Left lobe of liver (tissue), 2 donors: ENCODE measurements at places on chromosomes 13 and 19.

DNA sequence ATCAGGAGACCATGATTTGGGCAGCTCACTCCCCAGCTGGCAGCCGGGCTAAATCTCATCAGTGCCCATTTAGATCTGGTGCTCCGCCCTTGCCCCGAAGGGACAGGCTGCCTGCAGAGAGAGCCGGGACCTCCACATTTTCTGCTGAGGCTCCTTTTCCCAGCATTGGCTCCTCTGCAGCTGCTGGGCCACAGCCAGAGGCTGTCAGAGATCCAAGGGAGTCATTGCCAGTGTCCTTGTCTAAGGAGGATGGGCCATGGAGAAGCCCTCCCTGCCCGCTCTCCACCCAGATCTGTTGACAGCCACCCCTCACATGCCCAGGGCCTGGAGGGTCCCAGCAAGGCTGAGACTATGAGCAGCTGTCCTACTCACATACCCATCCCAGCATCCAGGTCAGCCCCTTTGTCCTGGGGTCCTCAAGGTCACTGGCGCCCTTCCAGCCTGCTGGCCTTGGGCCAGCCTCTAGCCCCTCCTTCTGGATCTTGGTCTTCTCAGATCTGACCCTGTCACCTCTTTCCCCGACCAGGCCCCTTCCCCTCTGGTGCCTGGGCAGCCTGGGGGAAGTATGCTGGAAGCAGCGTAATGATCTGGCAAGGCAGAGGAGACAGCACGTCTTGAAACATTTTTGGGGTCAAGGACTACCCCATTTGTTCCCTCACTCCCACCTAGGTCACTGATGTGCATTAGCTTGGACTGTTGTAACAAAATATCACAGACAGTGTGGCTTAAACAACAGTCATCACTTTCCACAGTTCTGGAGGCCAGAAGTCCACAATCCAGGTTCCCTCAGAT is 7.9 kb downstream of the PIN1 start:
- no peak for DNase-seq

GRCh38 chr19:9144920-9145319 is 4.7 kb downstream of the ZNF317 start:
- no peak for DNase-seq

DNA sequence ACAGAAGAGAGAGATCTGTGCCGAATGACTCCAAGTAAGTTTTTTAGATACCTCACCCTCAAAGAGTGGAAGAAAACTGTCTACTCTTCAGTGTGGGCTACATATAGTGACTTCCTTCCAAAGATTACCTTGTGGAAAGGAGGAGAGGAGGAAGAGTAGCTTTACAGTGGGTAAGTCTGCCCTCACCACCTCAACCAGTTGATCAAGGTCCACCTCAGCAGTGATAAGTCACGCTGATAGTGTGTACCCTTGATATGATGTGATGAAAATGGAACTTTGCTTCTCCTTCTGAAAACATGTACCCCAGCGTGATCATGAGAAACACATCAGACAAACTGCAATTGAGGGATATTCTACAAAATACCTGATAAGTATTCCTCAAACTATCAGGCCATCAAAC is 20.6 kb downstream of the KLF5 start:
- DNase-seq: no peak

- peak; percentile 55 for DNase-seq
Observed at GRCh38 chr13:75489502-75490263, 7.7 kb upstream of the TBC1D4 start.

DNA sequence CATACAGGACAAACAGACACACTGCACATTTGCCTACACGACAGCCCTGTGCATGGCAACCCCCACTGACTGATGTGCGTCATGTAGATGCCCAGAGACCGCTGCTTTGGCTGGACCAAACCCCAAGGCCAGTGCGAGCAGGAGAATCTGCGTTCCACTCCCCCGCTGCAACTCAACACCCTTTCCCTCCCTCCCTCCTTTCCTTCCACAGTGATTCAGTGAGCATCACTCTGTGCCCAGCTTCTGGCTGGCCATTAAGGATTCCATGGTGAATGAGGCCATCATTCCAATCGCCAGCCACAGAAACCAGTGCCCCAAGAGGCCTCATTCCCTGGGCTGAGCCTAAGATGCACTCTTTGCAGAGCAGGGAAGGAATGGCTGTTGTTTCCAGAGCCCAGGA is 61.6 kb downstream of the GSX1 start:
- DNase-seq: no peak

DNA sequence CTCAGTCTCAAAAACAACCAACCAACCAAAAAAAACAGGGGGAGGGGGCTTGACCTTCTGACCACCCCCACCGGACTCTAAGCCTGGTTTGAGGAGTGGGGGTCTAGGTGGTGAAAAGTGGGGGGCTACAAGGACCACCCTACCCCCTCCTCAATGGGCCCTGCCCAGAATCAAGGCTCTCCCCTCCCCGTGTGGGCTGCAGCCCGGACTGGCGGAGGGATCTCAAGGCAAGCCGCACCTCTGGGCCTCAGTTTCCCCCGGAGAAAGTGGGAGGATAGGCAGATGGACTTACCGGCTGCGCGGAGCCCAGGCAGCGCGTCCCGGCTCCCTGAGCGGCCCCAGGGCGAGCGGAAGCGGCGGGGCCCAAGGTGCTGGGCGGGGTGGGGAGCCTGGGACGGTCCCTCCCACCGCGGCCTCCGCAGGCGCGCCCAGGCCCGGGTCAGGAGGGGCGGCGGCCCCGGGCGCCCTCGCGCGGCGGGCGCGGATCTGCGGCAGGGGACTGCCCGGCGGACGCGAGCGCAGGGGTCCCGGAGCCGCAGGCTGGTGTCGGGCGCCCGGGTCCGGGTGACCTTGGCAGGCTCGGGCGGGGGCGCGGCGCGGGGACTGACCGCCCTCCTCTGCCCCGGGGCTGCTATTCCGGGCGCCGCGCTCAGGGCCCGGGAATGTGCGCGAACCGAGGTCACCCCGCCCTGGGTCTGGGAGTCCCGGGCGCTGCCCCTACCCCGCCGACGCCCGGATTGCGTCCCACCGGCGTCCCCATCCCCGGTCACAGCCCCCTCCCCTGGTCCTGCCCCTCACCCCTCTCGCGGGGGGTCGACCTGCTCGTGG is at the start of gene ADAMTSL5:
Gene ADAMTSL5, minus strand, starts transcription at position 349 of the 828 bp plus-strand sequence. CDS start 2,076 bp downstream, outside the sequence.
- DNase-seq: no peak

DNA sequence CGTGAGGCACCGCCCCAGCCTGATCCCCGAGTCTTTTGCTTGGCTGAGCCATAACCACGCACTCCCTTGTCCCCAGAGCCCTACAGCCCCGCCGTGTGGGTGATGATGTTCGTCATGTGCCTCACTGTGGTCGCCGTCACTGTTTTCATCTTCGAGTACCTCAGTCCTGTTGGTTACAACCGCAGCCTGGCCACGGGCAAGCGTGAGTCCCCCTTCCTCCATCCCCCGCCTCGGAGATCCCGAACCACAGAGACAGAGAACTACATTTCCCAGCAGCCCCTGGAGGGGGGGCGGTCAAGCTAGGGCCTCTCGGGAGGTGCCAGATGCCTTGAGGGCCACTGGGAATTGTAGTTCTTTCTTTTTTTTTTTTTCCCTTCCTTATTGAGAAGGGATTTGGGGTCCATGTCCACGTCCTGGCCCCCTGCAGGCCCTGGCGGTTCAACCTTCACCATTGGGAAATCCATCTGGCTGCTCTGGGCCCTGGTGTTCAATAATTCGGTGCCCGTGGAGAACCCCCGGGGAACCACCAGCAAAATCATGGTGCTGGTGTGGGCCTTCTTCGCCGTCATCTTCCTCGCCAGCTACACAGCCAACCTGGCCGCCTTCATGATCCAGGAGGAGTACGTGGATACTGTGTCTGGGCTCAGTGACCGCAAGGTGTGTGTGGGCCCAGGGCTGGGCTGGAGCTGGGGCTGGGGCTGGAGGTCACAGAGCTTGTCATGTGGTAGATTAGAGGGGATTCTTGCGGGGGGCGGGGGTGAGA is 25.9 kb downstream of the GRIN2D start:
- DNase-seq: no peak

- no peak for DNase-seq
Observed at GRCh38 chr19:55454787-55455243, 6.6 kb downstream of the ISOC2 start.

DNA sequence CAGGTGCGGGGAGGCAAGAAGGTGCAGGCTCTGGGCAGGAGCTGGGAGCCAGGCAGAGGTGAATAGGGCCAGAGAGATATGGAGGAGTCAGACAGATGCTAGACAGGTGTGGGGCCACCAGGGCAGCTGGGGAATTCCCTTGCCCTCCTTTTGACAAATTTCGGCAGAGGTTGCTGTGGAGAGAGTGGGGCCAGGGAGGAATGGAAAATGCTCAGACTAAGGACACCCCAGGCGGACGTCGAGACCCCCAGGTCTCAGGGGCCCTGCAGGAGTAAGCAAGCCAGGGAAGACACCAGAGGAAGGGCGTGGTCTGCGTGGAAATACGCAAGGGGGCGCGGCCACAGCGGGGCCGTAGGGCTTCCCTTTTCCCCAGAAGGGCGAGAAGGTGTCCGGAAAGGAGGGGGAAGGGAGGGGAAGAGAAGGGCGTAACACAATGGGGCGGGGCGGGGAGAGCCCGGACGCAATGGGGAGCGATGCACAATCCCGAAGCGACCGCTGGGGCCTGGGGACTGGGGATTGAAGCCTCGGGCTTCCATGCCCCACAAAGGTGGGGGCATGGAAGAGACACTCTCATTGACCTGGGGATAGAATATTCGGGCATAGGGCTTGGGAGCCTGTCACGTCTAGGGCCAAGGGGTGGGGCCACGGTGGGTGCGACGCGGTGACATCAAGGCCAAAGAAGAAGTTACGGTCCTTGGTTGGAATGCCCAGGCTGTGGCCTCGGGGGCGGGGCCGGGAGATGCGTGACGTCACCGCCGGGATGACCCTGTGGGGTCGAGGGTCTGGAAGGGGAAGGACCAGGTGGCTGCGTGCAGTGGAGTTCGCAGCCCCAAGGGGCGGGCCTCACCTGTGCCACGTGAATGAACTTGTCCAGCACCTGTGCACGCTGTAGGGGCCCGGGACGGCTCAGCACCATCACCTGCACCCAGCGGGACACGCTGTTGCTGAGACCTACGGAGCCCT is 8.2 kb downstream of the RASGRP4 start:
- peak; percentile 56 for DNase-seq

- DNase-seq: peak; percentile 80
Observed at GRCh38 chr19:45499196-45500180, 1.2 kb downstream of the PPM1N start.

GRCh38 chr19:11047866-11048265 is 41.4 kb upstream of the LDLR start:
- no peak for DNase-seq

DNA sequence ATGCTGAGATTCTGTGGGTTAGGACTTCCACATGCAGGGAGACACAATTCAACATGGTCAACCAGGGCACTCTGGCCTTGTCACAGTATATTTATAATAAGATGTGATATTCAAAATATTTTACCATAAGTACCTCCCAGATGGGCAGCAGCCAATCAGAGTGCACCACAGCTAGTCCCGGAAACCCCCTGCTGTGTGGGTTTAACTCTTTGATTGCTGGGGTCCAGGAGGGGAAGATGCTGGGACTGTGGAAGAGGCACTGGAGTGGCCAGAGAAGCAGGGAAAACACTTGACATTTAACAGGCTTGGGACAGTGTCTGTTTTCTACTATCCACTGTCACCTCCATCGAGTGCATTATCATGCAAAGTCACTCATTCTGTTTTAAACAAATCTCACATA is 99.0 kb downstream of the MBNL2 start:
- DNase-seq: no peak

GRCh38 chr19:17872251-17873001 is 681 bp downstream of the SLC5A5 start:
- DNase-seq: no peak

- DNase-seq: no peak
Observed at GRCh38 chr13:23411220-23411619, 22.3 kb downstream of the SACS start.

DNA sequence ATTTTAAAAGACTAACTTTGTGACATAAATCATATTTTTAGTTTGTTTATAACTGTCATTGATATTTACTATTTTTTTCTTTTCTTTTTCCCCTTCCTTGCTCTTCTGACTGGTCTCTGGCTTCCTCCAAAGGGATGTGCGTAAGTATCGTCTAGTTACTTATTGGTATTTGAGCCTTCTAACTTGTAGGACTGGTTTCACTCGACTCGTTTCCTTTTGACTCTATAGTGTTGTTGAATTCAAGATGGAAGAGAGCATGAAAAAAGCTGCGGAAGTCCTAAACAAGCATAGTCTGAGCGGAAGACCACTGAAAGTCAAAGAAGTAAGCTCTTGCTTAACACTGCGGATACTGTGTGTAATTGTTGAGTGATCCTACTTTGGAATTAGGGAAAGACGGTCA is 18.6 kb downstream of the HNRNPM start:
- DNase-seq: no peak

- DNase-seq: no peak
Observed at GRCh38 chr19:28862238-28862637, 350.7 kb downstream of the UQCRFS1 start.

GRCh38 chr19:2116507-2116906 is 19.8 kb downstream of the IZUMO4 start:
- no peak for DNase-seq

DNA sequence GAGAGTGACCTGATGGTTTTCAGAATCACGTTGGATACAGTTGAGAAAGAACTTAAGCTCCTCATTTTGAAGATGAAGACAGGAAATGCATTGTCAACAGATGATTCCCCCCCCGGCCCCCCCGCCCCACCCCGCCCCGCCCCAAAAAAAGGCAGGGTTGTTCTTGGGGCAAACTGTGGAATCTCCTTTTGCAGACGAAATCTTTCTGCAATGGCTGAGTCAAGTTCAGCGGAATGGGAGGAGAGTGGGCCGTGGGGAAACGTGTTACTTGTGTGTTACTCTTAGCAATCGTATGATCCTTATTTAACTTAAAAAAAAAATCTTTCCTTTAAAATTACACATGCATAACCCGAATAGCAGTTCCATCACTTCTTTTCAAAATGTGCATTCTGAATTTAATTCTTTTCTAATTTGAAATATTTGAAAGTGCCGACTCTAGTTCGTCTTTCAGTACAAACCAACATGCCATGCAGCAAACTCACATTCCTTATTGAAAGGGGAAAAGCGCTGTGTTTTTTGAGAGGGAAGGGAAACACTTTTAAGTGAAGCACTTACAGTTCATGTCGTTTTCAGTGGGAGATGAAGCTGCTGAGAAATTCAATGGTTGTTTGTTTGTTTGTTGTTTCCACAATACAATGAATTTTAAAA is 348.5 kb upstream of the ARGLU1 start:
- DNase-seq: no peak

DNA sequence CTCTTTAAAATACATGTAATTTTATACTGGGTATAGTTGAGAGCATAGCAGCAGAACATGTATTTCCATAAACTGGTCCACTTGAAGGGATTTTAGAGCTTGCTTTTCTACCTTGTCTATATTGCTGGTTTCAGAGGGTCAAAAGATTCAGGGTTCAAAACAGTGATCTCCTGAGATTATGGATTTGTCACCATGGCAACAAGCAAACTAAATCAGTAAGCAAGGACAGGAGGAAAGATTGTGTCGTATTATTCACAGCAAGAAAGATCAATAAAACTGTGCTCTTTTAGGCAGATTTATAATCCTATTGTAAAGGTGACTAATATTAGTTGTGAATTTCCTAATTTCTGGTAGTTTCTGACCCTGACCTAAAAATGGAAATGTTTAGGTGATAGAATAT is 496.4 kb downstream of the LMO7 start:
- no peak for DNase-seq
